GOT3 (cell line): ENCODE measurements at places on chromosomes 12 and 14.

GRCh38 chr14:78863143-78863542 lies 693.0 kb downstream of the NRXN3 start:
- DNase-seq, result no peak

- DNase-seq, result no peak
Observed at GRCh38 chr12:23885394-23885793, 64.1 kb downstream of the SOX5 start.

- DNase-seq, result no peak
Observed at GRCh38 chr14:97336179-97336578, 539.0 kb downstream of the VRK1 start.

- DNase-seq, result no peak
Observed at GRCh38 chr12:89731089-89731488, 22.5 kb upstream of the ATP2B1 start.

GRCh38 chr12:60093428-60093827 lies 497.6 kb downstream of the SLC16A7 start:
- no peak for DNase-seq

- DNase-seq, result no peak
Observed at GRCh38 chr12:49557917-49558215, 10.1 kb downstream of the MCRS1 start.

DNA sequence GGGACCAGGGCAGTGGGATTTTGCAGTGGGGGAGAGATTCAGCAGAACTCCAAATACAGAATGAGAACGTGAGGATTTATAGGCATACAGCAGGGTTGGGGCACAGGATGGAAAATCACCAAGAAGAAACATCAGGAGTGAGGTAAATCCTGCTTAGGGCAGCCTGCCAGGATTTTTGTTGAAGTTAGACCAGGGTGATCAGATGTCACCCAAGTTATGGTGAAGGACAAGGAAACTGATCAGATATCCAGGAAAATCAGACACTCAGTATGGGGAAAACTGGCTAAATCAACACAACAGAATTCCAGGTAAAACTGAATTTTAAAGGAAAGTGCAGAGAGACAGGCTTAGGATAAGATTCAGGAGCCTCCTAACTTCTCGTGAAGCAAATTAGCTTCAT lies 682.4 kb downstream of the TMEM121 start:
- DNase-seq, result no peak

GRCh38 chr12:76006028-76006925 lies 25.3 kb downstream of the PHLDA1 start:
- DNase-seq, result no peak

DNA sequence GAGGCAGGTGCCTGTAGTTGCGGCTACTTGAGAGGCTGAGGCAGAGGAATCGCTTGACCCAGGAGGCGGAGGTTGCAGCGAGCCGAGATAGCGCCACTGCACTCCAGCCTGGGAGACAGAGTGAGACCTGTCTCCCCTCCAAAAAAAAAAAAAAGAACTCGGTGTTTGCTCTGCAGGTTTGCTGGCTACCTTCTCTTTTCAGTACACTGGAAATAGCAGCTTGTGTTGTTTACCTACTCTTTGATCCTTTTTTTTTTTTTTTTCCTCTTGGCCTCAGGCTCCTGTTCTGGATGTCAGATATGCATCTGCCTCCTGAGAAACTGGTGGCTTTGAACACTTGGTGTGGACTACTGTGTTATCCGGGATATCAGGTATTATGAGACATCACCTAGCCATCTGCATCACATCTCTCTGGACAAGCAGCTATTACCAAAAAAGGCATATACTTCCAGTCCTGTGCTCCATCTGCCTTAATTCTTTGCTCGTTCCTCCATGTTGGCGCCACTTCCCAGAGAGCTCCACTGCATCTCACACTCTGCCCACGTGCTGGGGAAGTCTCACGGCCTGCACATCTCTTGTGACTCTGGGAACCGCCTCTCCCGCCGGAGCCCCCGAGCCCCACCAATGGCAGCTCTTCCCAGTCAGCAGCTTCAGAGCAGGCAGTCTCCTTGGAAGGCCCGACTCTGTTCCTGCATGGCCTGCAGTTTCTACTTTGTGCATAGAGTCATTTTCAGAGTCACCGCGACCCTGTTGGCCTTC lies 50.9 kb upstream of the TRAF3 start:
- no peak for DNase-seq

DNA sequence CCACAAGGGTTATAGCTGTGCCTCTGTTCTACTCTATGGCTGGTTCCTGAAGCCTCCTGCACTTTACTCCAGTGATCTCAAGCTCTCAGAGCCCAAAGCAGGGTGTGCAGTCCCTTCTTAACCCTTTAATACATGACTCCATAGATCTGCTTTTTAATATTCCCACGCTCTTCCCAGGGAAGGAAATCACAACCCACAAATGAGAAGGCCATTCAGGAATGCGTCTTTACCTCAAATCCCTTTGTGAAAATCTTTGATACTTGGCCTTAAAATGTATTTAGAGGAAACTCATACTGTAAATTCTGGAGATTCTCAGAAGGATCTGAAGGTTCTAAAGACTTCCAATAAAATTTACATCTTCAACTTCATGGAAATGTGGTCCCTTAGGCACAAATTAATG lies 17.0 kb downstream of the NID2 start:
- DNase-seq, result no peak

- no peak for DNase-seq
Observed at GRCh38 chr12:55068416-55069010, 48.7 kb downstream of the NEUROD4 start.

- DNase-seq, result no peak
Observed at GRCh38 chr14:95902273-95902826, 25.7 kb downstream of the TUNAR start.

- no peak for DNase-seq
Observed at GRCh38 chr12:76679778-76680177, 84.1 kb upstream of the ZDHHC17 start.

- no peak for DNase-seq
Observed at GRCh38 chr14:60188696-60189095, 23.5 kb upstream of the DHRS7 start.

DNA sequence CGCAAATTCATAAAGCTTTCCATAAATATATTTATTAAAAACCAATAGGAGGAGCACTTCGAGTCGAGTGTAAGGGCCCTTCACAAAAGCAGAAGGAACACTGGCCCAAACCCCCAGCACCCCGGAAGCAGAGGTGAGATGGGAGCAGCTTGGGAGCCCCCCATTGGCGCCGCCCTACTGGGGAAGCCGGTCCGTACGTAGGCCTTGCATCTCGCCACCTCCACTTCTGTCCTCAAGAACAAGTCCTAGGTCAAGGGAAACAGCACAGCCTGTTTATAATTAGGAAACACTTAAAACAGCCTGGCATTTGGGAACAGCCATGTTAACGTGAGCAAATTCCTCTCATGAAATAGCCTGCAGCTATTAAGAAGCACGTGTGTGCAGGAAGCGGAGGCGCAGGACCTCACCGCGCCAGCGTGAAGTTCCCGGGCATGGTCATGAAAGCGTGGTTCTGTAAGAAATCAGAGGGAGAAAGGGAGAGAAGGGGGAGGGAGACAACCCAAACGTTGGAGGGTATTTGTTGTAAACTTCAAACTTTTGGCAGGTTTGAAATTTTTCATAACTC lies 7.7 kb downstream of the ANKRD9 start:
- no peak for DNase-seq

GRCh38 chr12:12331896-12332295 lies 18.1 kb downstream of the MANSC1 start:
- DNase-seq, result no peak

- no peak for DNase-seq
Observed at GRCh38 chr12:1841586-1842182, 21.3 kb downstream of the LRTM2 start.

DNA sequence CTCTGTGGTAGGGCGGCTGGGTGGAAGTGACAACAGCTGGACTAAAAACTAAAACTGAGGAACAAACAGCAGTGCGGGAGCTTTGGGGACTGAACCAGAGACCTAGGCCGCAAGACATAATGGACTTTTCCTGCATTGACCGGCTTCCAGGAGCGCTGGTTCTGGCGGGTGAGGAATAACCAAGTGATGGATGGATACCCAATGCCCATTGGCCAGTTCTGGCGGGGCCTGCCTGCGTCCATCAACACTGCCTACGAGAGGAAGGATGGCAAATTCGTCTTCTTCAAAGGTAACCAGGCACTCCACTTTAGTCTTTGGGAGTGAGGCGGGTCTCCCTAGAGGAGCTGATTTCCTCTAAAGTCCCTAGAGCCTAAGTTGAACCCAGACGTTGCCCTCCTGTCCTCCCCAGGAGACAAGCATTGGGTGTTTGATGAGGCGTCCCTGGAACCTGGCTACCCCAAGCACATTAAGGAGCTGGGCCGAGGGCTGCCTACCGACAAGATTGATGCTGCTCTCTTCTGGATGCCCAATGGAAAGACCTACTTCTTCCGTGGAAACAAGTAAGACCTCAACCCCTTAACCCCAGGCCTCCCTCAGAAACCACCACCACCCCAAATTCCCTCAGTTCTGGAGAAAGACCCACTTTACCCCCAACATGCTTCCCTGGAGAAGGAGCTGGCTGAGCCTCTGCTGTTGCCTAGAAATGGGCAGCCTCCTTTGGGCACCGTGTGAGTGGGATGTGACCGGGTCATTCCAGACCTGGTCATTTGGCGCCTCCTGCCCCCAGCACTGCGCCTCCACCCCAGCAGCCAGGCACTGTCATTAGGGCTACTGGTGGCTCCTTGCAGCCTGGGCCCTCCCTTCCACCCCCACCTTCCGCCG lies 8.1 kb downstream of the MMP14 start:
- DNase-seq, result no peak

GRCh38 chr12:88571543-88571942 lies 8.7 kb downstream of the KITLG start:
- DNase-seq, result no peak

GRCh38 chr12:203462-204260 lies 10.3 kb downstream of the SLC6A12 start:
- no peak for DNase-seq

DNA sequence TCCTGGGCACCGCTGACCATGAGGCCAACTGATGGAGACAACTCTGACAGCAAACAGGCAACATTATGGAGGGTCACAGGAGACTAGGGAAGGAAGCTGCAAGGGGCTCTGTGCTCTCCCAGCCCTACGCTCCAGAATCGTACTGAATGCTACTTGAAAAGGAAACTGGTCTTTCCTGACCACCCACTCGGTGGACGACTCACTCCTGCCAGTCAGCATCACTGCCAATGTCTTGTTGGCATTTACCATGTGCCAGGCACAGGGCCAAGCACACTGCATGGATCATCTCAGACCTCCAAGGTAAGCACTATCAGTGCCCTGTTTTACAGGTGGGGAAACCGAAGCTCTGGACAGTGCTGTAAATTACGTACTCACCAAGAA lies 38.0 kb downstream of the CCDC85C start:
- DNase-seq, result no peak

DNA sequence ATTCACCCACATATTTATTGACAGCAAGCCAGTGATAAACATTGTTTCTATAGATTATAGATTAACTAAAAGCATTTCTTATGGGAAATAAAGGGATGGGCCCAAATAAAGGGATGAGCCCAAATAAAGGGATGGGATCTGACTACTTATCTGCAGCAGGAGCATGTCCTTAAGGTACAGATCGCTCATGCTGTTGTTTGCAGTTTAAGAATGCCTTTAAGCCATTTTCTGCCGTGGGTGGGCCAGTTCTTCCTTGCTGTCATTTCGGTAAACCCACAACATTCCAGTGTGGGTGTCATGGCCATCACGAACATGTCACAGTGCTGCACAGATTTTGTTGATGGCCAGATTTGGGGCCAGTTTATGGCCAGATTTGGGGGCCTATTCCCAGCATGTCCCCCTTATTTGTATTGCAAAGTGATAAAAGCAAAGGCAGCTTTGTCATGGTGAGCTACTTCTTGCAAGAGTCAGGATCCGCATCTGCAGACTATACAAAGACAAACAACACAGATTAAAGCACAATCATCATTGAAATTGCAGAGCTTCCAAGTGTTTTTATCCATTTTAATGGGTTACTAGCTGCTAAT lies 700.7 kb downstream of the LRFN5 start:
- DNase-seq, result no peak

DNA sequence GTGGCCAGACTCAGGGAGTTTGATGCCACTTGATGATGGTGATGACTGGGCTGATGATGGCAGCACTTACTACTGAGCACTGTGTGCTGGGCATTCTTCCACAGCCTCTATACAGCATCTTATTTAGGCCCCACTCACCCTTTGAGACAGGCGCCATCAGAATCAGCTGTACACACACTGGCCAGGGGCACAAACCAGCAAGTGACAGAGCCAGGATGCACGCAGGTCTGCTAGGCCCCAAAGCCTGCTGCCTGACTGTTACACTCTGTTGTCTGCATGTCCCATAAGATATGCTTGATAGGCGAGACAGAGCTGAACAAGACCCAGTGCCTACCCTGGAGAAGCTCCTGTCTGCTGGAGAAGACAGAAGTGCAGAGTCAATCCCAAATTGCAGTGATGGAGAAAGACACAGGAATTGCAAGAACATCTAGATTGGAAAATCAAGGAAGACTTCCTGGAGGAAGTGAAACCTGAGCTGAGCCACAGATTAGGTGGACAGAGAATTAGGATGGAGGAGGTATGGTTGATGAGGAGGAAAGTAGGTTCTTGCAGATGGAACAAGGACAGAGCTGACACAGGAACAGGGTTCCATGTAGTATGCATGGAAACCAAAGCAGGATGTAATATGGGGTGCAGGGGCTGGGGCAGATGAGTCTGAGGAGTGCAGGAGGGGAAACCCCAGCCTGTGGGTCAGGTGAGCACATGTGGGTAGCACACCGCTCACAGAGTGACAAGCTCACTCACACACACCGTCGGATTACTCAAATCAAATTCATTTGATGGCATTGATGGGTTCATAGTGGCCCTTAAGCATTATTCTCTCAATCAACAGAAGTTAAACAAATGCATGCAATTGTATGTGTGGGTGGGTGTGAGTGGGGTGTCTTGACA lies 117.3 kb downstream of the BEGAIN start:
- DNase-seq, result no peak

GRCh38 chr12:10941916-10942607 lies 3.0 kb upstream of the TAS2R14 start:
- DNase-seq, result no peak

GRCh38 chr12:53532021-53532420 lies 24.7 kb upstream of the NPFF start:
- no peak for DNase-seq

DNA sequence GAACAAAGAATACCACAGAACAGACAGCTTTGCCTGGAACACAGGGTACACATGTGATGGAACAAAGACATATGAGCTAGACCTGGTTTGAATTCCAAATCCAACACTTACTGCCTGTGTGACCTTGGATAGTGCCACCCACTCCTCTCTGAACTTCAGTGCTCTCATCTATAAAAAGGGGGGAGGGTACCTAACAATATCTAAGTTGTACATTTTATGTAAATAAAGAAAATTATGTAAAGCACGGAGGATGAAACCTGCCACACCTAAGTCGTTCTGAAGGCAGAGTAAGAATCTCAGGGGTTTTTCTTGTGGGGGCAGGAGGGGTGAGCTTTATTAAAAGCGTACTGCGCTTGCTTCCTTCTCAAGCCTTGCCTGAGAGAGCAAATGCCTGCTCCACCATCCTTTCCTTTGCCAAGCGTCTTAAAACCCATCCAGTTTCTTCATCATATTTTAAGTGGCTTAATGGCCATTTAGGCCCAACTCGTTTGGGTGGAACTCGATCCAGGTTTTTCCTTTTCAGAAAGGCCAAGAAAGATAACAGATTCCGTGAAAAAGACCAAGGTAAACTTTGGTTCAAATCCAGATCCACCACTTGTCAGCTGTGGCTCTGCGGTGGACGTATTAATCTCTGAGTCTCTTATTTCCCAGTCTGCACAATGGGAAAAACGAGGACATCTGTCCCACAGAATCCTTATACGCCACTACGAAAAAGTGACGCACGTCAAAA lies 946 bp downstream of the DDX24 start:
- no peak for DNase-seq
